ENCODE measurements at places on chromosomes 16 and 17.

DNA sequence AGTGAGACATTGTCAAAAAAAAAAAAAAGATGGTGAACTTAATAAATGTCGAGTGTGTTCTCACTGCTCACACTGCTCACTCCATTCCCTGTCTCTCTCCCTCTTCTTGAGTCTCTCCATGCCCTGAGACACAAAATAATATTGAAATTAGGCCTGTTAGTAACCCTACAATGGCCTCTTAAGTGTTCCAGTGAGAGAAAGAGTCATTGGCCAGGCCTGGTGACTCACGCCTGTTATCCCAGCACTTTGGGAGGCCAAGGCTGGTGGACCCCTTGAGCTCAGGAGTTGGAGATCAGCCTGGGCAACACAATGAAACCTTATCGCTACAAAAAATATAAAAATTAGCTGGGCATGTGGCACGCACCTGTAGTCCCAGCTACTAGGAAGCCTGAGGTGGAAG, 16.2 kb upstream of the CSF3 start:
- no peak for DNase-seq

- no peak for DNase-seq
These were observed 26.6 kb upstream of the SKAP1 start for GRCh38 chr17:48456589-48456988.

- no peak for DNase-seq
These were observed 1060.2 kb upstream of the EEF2KMT start for GRCh38 chr16:6157806-6158205.

DNA sequence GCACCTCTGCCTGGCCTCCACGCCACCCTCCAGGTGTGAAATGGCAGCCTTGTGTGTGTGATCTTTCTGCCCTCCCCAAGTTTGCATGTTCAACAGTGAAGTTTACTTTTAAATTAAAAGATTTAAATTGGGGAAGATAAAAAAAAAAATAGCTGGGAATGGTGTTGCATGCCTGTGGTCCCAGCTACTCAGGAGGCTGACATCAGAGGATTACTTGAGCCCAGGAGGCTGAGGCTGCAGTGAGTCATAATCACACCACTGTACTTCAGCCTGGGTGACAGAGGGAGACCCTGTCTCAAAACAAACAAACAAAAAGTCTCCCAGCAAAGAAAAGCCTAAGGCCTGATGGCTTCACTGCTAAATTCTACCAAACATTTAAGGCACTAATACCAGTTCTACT, 35.4 kb upstream of the RNF43 start:
- no peak for DNase-seq

- no peak for DNase-seq
These were observed 7.8 kb upstream of the SSTR2 start for GRCh38 chr17:73156887-73157520.

GRCh38 chr16:11503566-11503965, 83.2 kb downstream of the LITAF start:
- DNase-seq, result no peak

- DNase-seq, result no peak
These were observed 121.7 kb upstream of the CCL2 start for GRCh38 chr17:34133350-34133749.

- no peak for DNase-seq
These were observed 23.7 kb downstream of the CACNG4 start for GRCh38 chr17:66988069-66988798.

DNA sequence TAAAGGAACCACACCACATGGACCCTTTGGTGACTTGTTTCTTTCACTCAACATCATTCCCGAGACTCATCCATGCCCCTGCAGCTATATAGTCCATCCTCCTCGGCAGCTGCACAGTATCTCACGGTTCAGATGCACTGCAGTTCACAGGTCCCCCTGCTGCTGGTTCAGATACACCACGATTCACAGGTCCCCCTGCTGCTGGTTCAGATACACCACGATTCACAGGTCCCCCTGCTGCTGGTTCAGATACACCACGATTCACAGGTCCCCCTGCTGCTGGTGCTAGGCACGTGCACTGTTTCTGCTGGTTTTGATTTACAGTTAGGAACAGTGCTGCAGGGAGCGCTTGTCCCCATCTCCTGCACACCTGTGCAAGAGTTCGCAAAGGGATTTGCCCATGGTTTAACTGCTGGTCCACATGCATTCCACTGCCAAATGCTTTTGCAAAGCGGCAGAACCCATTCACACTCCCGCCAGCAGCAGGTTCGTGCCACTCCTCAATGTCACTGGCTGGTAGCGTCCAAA, 3.8 kb downstream of the HSDL1 start:
- no peak for DNase-seq

DNA sequence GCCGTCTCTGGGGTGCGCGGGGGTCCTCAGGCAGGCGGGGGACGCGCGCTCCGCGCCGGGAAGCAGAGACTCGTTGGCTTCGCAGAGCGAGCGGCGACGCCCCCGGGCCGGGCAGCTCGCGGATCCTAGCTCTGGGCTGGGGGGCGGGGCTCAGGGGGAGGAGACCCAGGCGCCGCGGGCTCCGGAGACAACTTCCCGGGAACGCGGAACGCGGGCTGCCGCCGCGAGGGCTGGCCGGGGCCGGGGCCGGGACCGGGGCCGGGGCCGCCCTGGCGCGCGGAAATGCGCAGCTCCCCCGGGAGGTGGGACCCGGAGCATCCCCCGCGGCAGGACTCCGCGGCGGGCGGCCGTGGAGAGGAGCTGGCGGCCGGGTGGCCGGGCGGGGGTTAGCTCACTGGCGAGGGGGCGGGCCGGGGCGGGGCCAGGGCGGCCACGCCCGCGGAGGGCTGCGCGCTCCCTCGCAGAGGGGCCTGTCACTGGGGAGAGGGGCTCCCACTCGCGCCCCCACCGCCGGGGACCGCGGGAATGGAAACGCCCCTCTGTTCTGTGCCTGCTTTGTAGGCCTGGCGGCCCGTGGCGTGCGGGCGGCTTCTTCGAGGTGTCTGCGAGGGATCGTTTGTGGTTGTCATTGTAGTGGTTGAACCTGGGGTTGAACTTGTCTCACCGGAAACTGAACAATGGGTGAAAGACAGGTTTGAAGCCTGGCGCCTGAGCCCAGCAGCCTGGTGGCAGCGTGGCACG, at the start of gene GAS7:
Gene GAS7 (minus strand): TSS at position 98 of the 741 bp plus-strand sequence.
- no peak for DNase-seq

- no peak for DNase-seq
These were observed 65.2 kb upstream of the TOB1 start for GRCh38 chr17:50931144-50931908.

DNA sequence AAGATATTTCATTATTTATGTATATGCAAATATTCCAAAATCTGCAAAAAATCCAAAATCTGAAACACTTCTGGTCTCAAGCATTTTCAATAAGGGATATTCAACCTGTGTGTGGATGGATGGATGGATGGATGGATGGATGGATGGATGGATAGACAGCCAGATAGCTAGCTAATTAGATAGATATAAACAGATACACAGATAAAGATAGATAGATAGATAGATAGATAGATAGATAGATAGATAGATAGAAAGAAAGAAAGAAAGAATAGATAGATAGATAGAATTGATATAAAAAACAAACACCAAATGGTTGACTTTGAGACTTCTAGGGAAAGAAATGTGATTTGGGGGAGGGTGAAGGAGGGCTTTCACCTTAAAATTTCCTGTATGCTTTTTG, 115.1 kb upstream of the TOB1 start:
- DNase-seq, result no peak

- DNase-seq, result no peak
These were observed 7.9 kb downstream of the TBX4 start for GRCh38 chr17:61459939-61460718.

- DNase-seq, result no peak
These were observed 51.8 kb downstream of the C16orf82 start for GRCh38 chr16:27118526-27118925.

DNA sequence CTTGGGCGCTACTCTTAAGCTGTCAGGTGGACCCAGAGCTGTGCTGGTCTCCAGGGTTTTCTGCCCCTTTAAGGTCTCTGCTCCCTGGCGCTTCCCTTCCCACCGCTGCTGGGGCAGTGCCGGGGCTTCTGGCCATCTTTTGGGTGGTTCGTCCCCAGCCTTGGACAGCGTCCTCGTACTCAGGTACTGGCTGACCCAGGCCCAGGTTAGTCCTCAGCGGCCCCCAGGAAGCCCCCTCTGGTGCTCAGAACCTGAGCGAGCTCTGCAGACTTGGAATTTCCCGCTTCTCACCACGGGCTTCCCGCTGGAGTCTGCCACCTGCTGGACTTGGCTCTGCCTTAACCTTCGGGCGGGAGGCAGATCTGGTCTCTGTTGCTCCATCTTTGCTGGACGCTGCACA, 94.1 kb upstream of the ZNF750 start:
- no peak for DNase-seq

GRCh38 chr16:49731911-49732310, 124.0 kb downstream of the ZNF423 start:
- DNase-seq, result no peak

Measured in left renal pelvis (tissue), 4 donors.